T-helper 9 cell (primary cell): ENCODE measurements at places on chromosomes 11 and 22.
A peak's percentile ranks its signal among the peaks of the same experiment; 100 is the strongest.

GRCh38 chr11:95835768-95836488, 45.6 kb downstream of the CEP57 start:
- peak; percentile 29 for DNase-seq

DNA sequence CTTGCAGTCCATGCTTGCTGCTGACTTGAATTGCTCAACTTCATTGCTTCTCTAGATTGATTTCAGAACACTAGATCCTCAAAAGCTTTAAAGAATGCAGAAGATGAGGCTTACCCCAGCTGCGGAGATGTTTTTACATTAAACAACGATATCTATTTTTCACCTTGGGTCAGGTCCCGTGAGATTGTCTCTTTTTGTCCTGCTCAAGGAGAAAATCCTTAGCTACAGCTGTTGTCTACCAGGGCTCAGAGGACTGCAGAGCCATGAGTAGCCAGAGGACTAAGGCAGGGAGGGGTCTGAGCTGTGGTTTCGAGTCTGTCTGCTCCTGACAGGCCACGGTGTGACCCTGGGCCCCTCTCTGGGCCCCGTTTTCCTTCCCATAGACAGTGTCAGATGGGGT, 51.4 kb downstream of the PKNOX2 start:
- no peak for DNase-seq

- no peak for DNase-seq
Observed at GRCh38 chr11:125416981-125417935, 78.8 kb downstream of the FEZ1 start.

DNA sequence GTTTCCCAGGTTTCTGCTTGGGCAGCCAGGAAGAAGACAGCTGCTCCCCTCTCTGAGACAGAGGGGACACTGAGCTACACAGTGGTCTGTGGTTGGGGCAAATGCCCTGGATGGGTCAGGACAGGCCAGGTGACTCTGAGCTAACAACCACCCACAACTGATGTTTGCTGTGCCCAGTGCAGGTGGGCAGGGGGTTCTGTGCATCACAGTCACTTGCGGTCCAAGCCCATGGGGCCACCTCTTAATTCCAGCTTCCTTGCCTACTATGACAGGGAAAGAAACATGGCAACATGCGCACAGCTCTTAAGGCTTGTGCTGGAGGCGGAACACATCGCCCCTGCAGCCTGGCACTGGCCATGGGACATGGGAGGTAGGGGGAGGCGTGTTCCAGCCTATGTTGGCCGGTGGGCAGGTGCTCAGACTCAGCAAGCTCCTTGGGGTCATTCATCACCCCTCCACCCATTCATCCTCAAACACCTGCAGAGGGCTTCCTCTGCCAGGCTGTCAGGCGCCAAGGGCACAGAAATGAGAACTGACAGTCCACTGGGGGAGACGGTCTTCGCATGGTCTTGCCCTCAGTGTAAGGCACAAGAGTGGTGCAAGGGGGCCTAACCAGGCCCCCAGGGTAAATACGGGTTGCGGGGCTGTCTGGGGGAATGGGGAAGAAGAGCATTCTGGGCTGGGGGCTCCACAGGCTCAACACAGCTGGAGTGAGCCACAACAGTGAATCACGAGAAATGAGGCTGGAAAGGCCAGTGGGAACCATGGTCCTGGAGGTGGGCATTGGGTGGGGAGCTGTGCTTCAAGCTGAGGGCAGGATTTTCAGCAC, 55.6 kb downstream of the ARFGAP3 start:
- DNase-seq: no peak

DNA sequence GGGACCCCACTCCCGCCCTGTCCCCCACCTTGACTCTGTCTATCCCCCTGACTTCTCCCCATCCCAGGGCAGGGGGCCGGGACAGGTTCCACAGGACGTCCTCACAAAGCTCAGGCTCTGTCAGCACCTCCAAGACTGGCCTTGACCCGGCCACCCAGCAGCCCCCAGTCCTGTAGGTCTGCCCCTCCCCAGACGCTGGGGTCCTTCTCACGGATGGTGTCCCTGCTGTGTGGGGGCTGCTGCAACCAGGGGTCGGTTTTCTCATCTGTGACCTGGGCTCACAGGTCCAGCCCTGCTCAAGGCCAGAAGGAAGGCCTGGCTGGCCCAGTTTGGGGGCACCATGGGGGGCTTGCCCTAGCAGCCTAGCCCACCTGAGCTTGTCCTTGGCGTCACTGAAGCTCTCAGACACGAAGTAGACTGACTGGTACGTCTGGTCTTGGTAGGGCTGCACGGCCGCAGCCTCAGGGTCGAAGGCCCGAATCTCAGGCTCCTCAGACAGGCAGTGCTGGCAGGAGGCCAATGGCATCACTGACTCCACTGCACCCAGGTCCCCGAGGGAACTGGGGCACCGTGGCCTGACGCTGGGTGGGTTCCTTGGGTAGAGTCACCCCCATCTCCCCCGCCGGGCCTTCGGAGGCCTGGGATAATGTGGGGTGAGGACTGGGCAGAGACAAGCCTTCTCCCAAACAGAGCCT, 4.0 kb upstream of the INS start:
- DNase-seq: no peak

DNA sequence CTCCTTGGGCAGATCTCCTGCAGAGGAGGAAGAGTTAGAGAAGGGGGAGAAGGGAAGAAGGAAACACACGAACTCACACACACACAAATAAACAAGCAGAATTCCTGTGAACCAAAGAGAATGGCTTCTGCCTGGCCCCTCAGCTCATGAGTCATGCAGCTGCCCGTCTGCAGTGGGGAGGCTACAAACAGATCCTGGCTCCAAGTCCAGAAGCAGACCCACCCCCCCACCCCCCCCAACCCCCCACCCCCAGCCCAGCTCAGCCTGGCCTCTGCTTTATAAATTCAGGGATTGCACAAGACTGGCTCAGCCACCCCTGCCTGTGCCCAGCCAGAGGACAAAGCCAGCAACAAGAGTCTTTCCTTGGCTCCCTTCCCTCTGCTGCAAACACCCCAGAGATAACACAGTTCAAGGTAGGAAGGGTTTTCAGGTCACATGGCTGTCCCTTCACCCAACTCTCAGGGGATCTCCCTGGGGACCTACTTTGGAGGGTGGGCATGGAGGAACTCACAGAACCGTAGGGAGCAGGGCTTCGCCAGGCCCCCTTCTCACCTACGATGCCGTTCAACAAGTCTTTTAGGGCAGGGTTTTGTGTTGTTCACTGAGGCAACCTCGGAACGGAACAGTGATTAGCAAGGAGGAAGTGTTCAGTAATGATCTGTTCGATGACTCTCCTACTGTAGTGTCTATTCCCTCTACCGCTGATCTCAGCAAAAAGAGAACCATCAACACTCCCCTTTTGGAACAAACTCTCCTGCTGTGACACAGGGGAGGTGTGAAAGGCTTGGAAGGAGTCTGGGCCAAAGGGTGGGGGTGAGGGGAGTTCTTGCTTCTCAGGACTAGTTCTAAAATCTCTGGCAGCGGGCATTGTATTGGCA, 35.5 kb downstream of the RPL27A start:
- DNase-seq: no peak

DNA sequence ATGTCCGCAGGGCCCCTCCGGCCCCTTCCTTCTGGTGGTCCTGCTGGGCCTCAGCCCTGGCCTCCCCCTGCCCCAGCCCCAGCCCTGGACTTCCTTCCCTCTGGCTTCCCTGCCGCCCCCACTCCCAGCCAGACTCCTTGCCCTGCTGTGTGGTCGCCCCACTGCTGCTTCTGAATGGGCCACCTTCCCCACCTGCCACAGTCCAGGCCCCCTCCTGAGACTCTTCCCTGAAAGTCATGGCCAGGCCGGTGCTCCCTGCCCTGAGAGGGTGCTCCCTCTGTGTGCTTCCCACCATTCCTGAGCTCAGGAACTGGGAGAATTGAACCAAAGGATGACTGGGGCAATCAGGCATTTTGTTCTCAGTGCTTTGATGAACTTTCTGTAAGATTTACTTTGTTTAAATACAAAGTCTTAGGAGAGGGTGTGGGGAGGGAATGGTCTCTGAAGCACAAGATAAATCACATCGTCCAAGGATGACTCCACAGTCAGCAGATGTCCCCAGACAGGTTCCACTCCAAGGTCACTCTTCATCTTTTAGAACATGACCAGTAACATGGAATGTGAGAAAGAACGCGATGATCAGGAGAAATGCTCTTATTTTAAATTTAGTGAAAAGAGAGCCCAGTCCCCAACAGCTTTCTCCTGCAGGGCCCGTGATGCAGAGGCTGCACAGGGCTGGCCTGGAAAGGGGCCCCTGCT, 774 bp downstream of the APOBEC3D start:
- no peak for DNase-seq

- DNase-seq: no peak
Observed at GRCh38 chr22:21652547-21653545, 10.7 kb downstream of the SDF2L1 start.

DNA sequence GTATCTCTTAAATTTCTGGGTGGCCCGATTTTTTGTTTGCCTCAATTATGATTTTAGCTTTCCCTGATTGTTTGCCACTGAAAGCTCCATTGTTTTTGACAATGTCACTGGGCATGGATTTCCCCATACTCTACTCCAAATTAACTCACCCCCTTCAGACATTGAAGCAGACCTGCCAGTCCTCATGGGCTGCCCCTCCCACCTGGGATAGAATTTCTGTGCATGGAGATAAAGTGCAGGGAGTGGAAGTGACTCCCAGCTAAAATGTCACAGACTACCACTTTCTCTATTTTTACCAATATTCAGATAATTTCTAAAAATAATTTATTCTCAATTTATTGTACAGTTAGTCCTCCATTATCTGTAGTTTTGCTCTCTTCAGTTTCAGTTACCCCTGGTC, 79.1 kb upstream of the CLPB start:
- DNase-seq: no peak

GRCh38 chr11:69924308-69925161, 105.3 kb upstream of the FGF3 start:
- DNase-seq: no peak

- DNase-seq: no peak
Observed at GRCh38 chr11:126159719-126160344, 51.6 kb downstream of the RPUSD4 start.

GRCh38 chr22:33658775-33659174, 261.5 kb downstream of the LARGE1 start:
- no peak for DNase-seq

DNA sequence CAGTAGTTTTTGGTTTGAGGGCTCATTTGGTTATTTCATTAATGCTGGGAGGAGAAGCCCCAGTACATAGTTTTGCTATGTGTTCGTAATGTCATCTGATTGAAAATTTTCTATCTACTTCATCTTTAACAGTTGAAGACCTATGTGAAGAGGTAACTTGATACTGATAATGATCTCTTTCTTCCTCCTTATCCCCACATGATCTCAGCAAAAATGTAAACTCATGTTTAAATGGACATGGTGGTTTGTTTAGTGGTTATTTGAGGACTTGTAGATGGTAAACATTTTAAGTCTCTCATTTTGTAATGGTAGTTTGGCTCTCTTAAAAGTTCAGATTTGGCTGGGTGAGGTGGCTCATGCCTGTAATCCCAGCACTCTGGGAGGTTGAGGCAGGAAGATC, 53.7 kb upstream of the SPTBN2 start:
- DNase-seq: no peak

DNA sequence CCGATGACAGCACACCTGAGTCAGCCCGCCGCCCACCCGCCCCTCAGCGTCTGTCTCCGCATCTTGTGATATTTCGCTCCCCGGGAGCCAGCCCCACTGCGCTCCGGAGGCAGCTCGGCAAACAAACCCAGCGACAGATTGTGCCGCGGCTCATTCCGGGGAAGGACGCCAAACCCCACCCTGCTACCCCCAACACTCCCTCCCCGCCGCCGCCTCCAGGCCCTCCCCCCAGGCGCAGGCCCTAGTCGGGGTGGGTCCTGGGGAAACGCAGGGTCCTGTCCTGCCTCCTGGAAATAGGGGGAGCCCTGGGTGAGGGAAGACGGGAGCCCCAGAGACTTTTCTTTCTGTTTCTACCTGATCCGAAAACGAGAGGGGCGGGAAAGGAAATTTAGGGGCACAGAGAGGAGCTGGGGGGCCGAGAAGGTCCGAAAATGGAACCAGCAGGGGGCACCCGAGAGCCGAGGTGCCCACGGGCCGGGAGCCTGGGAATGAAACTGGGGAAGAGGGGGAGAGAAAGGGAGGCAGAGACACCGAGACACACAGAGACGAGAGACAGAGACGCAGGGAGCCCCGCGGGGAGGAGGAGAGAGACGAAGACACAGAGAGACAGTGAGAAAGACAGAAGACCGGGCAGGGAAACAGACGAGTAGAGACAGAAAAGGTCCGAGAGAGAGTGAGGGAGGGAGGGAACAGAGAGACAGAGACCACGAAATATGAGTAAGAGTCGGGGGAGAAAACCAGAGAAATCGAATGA, 1.7 kb upstream of the RTN4RL2 start:
- DNase-seq: peak; percentile 57

DNA sequence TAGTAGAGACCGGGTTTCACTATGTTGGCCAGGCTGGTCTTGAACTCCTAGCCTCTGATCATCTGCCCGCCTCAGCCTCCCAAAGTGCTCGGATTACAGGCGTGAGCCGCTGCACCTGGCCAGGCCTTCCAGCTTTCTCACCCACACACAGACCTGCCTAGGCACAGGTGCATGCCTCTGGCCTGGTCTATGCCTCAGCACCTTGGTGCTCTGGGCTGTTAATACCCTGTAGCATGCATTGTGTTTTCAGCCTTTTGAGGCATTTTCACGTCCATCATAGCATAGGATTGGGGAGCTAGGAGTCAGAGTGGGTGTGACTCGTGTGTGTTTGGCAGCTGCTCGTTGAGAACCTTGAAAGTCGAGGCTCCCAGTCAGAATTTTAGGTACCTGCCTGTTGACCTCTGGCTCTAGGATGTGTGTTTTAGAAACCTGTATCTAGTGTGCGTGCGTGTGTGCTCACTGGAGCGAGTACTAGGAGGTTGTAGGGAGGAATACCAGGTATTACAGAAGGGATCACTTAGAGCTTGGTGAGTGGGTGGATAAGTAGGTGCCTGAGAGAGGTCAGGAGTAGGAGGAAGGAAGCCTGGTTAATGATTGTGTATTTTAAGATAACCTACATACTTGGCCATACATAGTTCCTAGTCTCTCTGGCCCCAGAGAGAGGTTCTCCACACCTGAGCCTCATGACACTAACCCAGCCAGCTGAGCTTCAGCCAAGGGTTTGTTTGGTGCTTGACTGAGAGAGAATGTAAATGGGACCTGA, 20.0 kb downstream of the CRKL start:
- DNase-seq: no peak

GRCh38 chr22:44753189-44754042, 1.0 kb downstream of the ARHGAP8 start:
- DNase-seq: no peak

- DNase-seq: no peak
Observed at GRCh38 chr11:120188811-120189455, 21.9 kb upstream of the OAF start.

- DNase-seq: no peak
Observed at GRCh38 chr22:49587987-49588386, 239.7 kb downstream of the BRD1 start.

- no peak for DNase-seq
Observed at GRCh38 chr11:106306942-106307341, 229.5 kb downstream of the AASDHPPT start.

DNA sequence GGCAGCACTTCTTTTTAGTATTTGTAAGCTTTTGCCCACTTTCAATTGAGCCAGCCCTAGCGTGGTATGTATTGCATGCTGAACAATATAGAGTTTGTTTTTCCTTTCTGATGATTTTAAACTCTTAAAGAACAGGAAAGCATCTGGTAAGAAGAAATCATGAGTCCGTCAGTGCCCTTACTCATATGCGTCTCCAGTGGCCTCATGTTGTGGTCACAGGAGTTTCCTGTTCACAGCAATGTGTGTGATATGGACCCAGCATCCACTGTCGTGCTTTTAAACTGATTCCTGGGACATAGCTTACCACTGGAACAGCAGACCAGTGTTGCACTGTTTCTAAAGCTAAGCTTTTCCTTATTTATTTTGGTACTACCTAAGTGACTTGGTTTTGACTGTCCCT, 40.1 kb downstream of the BID start:
- DNase-seq: no peak

GRCh38 chr22:35721960-35722359, 4.3 kb downstream of the APOL5 start:
- DNase-seq: no peak
